Fibroblast of the aortic adventitia (primary cell): ENCODE measurements at places on chromosomes 2 and 18.

- no peak for DNase-seq
These were observed 306.5 kb downstream of the STK39 start for GRCh38 chr2:167940734-167941507.

DNA sequence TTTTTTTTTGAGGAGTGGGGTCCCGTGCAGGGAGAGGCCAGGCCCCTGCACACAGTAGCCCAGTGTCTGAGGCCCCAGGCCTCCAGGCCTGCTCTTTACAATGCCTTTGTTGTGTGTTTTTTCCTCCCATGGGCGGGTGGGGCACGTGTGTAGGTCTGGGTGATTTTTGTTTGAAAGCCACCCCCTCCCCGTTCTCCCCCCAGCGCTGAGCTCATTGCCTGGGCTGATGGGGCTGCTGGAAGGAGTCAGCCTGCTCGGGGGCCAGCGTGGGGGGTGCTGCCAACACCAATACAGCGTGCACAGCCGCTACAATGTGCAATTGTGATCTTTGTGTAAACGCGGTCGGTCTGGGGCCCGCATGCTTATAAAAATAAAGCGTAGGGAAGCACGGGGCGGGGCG is 142.7 kb downstream of the DYSF start:
- no peak for DNase-seq

DNA sequence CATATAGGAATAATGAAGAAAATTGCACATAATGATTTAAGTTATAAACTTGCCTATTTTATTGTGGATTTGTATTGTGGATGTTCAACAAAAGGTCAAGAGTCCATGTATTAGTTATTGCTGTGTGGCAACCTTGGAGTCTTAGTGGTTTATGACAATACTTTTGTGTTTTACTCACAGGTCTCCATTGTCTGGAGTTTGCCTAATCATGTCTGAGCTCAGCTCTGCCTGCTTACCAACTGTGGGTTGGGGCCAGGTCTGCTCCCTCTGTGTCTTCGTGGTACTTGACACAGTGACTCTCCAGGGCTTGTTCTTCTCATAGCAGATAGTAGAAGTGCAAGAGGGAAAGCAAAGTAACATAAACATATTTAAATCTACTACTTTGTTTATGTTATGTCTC is 382.5 kb downstream of the CBLN2 start:
- DNase-seq, result no peak

GRCh38 chr18:53698907-53699306 is 525.6 kb downstream of the MBD2 start:
- peak; percentile 63 for DNase-seq

GRCh38 chr18:36692921-36693332 is 135.9 kb downstream of the TPGS2 start:
- DNase-seq, result peak; percentile 30

GRCh38 chr18:35939138-35939537 is 33.3 kb upstream of the RMP24 start:
- DNase-seq, result peak; percentile 4

GRCh38 chr2:223563462-223563861 is 38.7 kb downstream of the SCG2 start:
- DNase-seq, result peak; percentile 49

- DNase-seq, result no peak
These were observed 258.8 kb downstream of the MREG start for GRCh38 chr2:215754546-215754945.

DNA sequence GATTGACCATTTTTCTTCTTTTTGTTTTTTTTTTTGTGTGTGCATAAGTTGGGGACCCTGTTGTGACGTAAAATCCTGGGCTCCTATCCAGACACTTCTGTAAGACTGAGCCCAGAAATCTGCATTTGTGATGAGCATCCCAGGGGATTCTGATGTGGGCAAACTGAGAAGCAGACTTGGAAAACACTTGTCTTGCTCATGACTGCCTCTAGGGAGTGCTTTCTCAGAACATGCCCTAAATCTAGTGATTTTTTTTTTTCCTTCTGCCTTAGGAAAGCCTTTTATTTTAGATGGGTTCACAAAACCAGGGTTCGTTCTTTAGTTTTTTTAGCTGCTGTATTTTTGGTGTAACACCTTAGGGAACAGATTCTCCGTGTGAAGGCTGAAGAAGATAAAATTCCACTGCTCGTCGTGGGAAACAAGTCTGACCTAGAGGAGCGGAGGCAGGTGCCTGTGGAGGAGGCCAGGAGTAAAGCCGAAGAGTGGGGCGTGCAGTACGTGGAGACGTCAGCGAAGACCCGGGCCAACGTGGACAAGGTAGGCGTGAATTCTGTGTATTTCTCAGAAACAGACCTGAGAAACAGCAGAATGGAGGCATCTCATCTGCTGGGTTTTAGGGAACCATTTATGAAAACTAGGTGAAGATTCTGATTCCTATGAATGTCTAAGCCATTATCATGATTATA is 36.7 kb downstream of the RALB start:
- DNase-seq, result peak; percentile 16

GRCh38 chr2:217683106-217683870 is 319.5 kb downstream of the TNS1 start:
- no peak for DNase-seq

DNA sequence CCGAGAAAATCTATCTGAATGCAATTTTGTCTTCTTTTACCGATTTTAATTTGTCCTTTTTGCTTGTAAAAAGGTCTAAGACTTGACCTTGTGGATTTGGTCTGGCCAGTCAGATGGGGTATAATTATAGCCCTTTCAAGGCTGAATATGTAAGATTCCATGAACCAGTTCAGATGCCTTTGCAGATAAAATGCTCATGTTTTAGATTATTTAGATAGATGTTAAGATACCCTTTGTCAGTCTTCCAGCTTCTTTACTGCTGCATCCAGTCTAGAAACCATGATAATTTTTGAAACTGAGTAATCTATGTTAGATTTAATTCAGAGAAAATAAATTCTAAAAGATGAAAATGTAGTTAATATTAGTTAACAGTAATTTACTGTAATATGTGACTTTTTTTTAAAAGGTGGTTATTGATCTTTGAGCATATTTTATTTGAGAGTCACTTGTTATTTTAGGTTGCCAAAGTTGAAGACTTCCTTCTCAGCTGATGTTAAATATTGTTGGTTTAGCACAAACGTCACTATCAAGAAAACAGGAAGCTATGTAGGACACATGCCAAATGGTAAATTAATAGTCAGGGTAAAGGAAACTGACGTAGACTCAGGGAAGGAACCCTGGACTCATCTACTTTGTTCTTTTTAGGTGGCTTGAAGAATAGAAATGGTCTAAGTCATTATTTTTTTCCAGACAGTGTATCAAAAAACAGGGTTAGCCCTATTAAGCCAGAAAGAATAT is 29.8 kb downstream of the BABAM2 start:
- peak; percentile 43 for DNase-seq
